ENCODE measurements at places on chromosomes 7 and 10. TPM values are rescaled to one million over a fixed set of nuclear protein-coding genes. Genes with fewer than 3 reads are reported as not detected.

GRCh38 chr10:49310460-49310859 is 11.5 kb downstream of the C10orf71 start:
- no peak for DNase-seq

DNA sequence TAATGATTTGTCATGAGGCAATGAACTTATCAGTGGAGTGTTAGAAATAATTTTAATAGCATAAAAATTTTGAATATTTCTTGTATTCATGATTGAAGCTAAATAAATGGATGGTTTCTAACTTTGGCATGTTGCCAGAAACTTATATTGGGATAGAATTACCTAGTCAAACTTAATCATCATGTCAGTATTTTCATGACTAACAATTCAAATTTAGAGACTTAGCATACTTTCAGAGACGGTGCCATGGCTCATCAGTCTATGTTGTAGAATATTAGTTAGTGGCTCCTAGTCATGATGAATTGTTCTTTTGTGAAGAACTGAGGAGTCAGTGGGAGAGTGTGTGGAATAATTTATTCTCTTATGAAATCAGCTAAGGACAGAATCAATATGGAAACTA is 599.6 kb upstream of the POT1 start:
- no peak for DNase-seq

DNA sequence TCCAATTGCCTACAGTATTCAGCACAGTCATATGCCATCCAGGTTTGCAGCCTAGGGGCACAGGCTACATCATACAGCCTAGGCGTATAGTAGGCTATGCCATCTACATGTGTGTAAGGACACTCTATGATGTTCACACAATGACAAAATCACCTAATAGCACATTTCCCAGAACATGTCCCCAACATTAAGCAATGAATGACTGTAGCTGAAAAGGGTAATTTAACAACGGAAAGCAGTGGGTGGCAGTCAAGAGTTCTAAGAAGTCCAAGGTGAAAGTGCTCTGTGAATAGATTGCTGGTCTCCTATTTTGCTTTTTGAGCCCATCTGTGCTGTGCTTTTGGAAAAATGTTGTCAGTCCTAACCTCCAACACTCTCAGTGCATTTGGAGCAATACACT is 162.6 kb downstream of the KLF6 start:
- no peak for DNase-seq

DNA sequence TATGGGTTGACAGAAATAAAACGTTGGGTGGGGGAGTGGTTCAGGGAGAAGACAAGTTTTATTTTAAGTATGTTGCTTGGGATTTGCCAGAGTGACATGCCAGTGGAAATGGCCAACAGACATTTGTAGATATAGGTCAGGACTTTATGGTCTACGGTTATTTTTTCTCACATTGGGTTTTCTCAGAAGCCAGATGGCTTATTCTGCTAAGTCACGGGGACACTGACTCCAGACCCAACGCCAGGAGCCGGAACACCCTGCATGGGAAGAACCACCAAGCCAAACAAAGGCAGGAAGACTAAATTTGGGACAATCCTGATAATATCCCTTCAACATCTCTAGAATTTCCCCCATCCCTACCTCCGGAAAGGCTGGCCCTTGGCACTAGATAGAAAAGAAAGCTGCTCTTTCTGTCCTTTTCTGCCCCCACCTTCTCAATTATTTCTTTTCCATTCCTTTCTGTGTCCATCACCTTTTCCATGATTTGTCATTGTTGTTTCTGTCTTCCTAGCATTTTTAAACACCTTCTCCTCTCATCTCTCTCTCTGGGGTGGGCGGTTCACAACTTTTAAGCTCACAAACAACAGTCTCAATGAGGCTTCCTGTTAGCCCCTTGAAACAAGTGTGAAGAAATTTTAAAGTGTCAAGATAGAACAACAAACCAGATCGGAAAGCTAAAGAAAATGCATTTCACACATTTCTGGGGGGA is 44.7 kb downstream of the TBXAS1 start:
- no peak for DNase-seq

GRCh38 chr7:1122832-1123501 is 35.1 kb downstream of the GPER1 start:
- DNase-seq, result no peak

GRCh38 chr10:44809647-44810046 is 101.5 kb upstream of the TMEM72 start:
- no peak for DNase-seq

GRCh38 chr7:44396496-44396895 is 71.1 kb upstream of the CAMK2B start:
- DNase-seq, result peak; percentile 89

- no peak for DNase-seq
Observed at GRCh38 chr10:71757399-71757922, 15.9 kb downstream of the VSIR start.

DNA sequence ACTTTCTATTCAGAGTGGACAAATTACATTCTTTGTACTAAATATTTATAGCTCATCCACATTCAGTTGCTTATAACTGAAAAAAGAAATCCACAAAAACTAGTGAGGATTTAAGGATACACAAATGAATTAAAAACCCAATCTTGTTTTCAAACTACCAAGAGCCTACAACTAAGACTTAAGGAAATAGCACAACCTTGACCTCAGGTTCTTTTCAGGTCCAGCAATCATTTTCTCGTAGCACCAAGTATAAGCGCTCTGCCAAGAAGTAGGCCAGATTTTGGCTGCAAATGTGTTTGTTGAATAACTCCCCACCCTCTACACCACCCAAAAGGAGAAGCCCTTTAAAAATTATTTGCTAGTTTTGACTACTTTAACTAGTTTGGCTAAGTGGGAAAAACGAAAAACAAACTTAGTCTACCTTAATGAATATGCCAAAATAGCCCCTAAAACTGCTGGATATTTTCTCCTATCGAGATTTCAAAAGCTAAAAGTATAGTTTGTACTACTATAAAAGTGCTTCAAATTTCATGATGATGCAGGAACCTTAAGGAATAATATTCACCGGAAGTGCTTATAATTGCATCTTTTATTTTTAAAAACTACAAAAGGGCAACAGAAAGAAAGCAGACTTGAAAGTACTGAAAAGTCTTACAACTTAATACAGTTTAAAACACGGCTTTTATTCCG is 2.7 kb upstream of the KMT2E start:
- DNase-seq, result no peak

GRCh38 chr10:102553771-102554170 is 50.0 kb downstream of the SUFU start:
- no peak for DNase-seq

GRCh38 chr10:100943508-100943907 is 25.8 kb upstream of the SEMA4G start:
- DNase-seq, result no peak

GRCh38 chr7:29196971-29197595 is 2.5 kb downstream of the CHN2 start:
- no peak for DNase-seq

DNA sequence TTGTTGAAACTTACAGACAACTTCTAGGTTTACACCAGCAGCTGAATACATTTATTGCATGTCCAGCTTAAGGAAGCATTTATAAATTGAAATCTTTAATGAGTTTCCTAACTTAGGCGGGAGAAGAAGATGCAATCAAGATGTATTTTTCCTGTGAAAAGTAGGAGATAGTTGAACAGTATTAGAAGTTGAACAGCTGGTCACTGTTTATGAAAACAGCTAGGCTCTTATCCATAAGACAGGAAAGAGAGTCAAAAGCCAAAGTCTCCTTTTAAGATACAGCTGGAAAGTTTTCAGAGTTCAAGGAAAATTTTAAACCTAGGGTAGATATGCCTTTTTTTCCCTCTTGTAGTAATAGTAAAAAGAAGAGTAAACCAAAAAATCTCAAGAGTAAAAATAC is 236.1 kb upstream of the FERD3L start:
- no peak for DNase-seq

DNA sequence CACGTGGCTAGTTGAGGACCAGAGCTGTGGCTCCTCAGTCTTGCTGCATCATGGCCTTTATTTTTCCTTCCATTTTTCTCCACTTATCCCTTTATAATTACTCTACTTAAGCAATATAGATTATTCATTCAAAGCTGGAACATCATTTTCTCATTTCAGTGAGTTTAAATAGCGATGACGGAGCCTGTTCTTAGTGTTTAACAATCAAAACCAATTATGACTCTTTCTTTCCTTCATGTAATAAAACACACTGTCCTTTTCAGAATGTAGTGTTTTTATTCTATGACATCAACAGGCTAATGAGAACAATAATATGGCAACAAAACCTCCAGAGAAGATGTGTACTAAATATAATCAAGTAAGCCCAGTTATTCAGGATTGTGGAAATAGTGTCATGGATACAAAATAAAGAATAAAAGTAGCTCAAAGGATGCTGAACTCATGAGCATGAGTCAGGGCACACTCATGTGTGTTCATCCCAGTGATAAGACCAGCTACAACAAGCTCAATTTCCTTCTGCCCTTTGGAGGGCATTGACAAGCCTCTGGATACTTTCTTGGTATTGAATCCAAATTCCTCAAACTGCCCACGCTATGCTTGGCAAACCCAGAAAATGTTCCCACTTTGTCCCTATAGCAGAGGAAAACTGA is 188.4 kb downstream of the CYP26A1 start:
- no peak for DNase-seq

DNA sequence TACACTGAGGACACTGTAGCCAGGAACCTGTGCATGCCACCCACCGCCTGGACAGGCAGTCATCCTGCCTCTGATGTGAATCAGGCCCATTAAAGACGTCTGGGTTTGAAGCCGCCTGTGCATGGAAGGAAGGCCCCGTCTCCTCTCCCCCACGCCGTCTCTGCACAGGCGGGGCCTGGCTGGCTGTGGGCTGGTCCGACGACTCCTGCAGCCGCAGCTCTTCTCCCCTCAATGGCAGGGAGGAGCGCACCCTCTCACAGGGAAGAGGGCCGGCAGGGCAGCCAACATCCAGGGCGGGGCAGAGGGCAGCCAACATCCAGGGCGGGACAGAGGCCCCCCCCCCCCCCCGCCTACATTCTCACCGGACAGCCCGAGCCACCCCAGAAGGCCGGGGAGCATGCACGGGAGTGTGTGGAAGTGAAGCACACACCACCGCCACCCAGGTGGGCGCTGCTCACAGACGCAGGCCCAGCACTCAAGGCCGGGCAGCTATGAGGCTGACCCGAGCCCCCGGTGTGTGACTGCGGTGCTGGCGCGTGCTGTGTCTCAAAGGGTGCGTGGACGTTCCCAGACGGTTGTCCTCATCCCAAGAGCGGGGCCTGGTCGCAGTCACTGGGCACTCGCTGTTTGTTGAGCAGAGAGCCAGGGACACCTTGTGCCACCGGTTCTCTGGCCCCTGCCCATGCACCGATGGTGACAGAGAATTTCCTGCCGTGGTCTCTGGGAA is 19.1 kb downstream of the DPYSL4 start:
- DNase-seq, result peak; percentile 12

PRKG1 gene
- total RNA-seq, result 14.8 TPM

GNAT3 gene
- total RNA-seq, result not detected

SUGCT gene
- total RNA-seq, result 7.6 TPM

CALML3 gene
- total RNA-seq, result not detected

CYP3A5 gene
- total RNA-seq, result 13.5 TPM

MACC1 gene
- total RNA-seq, result 72.6 TPM

HABP2 gene
- total RNA-seq, result 25.6 TPM

PIK3CG gene
- total RNA-seq, result 8.6 TPM

MNX1 gene
- 1.1 TPM for total RNA-seq

Data from kidney (tissue), 22 donors.